Neural progenitor cell (in vitro differentiated cells): ENCODE measurements at places on chromosomes 2 and 18.
A peak's percentile ranks its signal among the peaks of the same experiment; 100 is the strongest.

- no peak for DNase-seq
Measured at GRCh38 chr18:40243607-40244006, 1711.4 kb upstream of the PIK3C3 start.

- DNase-seq, result no peak
Measured at GRCh38 chr2:43100362-43100882, 126.0 kb downstream of the ZFP36L2 start.

DNA sequence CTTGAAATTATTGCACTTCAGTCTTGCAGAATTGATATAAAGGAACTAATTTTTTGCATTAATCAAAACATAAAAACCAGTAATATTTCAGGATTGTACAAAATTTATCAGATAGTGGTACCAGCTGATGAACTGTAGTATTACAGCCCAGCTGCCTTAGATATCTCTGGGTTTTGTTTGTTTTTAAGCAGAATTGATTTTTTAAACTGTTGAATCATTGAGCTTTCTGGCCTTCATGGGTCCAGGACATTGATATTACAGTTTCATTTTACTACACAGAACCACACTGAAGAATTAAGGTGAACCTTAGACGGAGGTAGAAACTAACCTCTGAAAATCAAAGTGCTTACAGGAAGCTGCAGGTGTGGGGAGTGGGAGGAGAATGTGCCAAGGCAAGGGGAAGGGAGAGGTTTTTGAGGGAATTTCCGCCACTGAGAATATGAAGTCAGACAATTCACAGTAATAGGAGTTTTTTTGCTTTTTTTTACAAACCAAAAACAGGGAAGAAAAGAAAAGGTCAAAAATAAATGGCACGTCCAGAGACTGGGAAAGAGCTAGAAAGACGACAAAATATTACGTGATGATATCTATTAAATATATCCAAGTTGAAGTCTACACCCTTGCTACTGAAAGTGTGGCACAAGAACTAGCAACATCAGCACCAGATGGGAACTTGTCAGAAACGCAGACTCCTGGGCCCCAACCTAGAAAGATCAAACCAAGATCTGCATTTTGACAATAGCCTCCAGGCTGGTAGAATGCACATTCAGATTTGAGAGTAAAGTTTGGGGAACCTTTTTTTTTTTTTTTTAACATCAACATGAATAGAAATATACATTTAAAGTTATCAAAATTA lies 40.8 kb upstream of the SPAG16 start:
- DNase-seq, result no peak

- DNase-seq, result no peak
Measured at GRCh38 chr2:238169708-238170251, 11.0 kb downstream of the ERFE start.

DNA sequence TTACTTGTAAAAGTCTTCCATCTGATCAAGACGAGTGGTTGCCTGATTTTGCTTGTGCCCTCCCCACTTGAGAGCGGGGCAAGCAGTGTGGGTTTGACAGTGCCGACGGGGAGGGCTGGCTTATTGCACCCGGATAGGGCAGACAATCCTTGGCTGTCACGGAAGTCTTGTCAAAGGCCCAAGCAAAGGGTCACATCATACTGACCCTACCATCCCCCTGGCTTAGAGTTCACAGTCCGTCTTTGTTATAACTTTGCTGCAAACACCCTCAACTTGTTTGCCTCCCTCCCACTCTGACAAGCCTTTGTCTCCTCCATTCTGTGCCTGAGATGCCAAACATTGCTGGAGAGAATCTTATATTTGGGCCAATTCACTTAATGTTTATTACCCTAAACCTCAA lies 165.9 kb upstream of the MSH6 start:
- DNase-seq, result peak; percentile 57

- DNase-seq, result no peak
Measured at GRCh38 chr2:15892151-15892880, 48.0 kb upstream of the MYCN start.

GRCh38 chr2:109322111-109322510 lies 193.1 kb downstream of the SH3RF3 start:
- no peak for DNase-seq

- DNase-seq, result no peak
Measured at GRCh38 chr2:84847326-84848050, 33.4 kb downstream of the TRABD2A start.

- no peak for DNase-seq
Measured at GRCh38 chr18:58541789-58542425, 87.0 kb downstream of the ALPK2 start.

- DNase-seq, result no peak
Measured at GRCh38 chr2:63555931-63556330, 32.3 kb downstream of the WDPCP start.

GRCh38 chr2:191691016-191691735 lies 13.2 kb downstream of the NABP1 start:
- peak; percentile 60 for DNase-seq

DNA sequence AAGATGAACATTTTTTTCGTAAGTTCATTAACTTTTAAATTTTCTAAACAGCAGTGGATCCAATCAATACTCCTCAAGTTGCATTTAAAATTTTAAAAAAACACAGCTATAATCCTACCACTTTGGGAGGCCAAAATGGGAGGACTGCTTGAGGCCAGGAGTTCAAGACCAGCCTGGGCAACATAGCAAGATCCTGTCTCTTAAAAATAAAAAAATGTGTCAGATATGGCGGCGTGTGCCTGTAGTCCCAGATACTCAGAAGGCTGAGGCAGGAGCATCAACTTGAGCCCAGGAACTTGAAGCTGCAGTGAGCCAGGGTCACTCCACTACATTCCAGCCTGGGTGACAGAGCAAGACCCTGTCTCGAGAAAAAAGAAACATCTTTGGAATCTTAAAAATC lies 59.8 kb upstream of the RNU4ATAC start:
- no peak for DNase-seq

DNA sequence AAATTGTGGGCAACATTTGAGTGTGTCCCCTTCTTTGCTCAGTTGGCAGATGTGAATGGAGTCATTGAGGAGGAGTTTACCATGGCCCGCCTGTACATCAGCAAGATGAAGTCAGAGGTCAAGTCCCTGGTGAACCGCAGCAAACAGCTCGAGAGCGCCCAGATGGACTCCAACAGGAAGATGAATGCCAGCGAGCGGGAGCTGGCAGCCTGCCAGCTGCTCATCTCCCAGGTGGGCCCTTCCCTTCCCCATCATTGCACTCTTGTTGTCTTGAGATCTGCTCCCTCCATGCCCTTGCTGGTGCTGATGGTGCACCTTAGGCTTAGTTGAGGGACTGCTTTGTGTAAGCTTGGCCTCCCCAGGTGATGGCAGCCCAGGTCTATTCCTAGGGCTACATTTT lies 47.5 kb upstream of the LYPD6B start:
- DNase-seq, result no peak
